ENCODE measurements at places on chromosomes 6 and 20. TPM values are rescaled to one million over a fixed set of nuclear protein-coding genes. Genes with fewer than 3 reads are reported as not detected.

DNA sequence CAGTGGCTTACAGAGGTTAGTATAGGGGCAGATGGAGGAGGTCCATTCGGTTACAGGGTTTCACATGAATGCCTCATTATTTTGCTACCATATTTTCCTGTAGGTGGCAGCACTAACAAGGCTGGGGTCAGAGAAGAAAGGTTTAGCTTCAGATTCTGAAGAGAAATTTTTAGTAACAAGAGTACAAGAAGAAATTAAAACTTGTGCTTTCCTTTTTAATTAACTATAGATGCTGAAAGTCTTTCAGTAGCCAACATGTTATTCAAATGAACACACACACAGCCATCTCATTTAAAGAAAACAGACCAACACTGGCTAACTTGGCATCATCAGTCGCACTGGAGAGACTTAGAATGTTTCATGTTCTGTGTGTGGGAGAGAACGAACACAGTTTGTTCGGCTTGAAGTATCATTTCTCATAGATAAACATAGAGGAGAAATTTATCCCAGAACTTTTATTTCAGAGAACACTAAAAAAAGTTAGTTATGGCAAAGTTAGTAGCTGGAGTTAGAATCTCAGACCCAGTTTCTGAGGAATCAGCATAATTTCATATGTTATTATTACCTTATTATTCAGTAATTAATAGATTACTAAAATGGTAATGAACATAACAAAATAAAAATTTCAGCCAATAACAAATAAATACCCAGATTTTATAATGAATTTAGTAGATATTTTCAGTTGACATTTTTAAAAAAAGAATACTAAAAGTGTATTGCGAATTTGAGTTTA is 314.0 kb upstream of the RSPO3 start:
- no peak for ATAC-seq

FOXP4 gene
- 18.5 TPM for total RNA-seq

DNA sequence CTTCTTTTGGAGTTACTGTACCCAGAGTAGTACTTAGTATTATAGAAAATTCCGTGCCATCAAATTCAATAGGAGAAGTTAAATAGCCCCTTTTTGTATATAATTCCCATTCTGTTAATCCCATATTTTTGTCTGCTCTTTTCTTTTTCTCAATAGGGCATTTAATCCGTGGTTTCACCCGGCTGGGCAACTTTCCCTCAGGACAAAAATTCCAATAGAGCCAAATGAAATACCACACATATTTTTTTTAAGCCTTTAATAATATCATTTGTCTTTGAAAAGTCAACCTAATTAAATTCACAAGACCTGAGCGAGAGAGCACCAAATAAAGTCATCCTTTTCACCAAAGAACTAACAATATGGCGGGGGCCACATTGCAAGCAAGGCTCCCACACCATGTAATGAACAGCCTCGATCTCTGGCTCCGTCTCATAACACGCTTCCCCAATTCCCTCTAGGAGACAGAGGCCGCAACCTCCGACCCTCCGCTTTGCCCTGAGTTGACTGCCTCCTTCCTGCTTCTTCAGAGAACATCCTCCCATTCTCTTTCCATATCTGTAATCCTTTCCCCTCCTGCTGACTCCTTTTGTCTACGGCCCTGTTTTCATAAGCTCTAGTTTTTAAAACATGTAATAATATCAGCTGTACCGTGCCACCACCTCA is 13.6 kb downstream of the NHSL1 start:
- ATAC-seq, result peak; percentile 5

HLA-DRA gene
- total RNA-seq, result 23.9 TPM

LATS1 gene
- 14.5 TPM for total RNA-seq

TREML2 gene
- not detected for total RNA-seq

DNA sequence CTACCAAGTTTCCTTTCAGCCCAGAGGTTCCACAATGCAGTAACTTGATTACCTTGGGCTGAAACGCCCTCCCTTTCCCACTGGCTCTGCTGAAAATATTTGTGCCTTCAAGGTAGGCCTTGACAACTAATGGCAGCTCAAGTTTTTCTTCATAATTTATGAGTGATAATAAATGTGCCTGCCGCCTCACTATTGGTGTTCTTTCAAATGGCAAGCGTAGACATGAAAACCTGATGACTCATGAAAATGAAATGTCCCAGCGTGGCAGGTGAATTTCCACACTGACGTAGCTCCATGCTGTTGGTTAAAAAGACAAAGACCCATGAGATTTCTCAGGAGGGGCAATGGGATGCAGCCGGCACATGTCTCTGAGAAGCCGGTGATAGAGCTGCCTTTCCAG is 107.2 kb upstream of the GGTLC1 start:
- ATAC-seq, result no peak

SLC17A3 gene
- not detected for total RNA-seq

DNA sequence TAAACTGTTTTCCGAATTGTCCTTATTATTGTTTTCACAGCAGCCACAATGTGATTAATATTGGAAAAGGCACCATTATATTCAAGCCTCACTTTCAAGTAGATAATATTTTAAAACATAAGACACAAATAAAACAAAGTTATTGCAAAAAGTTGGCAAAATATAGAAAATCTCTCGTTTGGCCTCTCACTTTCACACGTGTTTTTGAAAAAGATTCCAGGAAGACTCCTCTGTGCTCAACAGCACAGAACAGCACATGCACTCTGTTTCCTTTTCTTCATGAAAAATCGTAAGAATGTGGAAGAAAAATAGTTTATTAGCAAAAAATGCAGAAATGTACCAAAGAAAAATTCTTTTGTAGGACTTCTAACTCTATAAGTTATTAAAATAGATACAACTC is 46.7 kb downstream of the PRKN start:
- no peak for ATAC-seq

RIMS1 gene
- 35.0 TPM for total RNA-seq

DNA sequence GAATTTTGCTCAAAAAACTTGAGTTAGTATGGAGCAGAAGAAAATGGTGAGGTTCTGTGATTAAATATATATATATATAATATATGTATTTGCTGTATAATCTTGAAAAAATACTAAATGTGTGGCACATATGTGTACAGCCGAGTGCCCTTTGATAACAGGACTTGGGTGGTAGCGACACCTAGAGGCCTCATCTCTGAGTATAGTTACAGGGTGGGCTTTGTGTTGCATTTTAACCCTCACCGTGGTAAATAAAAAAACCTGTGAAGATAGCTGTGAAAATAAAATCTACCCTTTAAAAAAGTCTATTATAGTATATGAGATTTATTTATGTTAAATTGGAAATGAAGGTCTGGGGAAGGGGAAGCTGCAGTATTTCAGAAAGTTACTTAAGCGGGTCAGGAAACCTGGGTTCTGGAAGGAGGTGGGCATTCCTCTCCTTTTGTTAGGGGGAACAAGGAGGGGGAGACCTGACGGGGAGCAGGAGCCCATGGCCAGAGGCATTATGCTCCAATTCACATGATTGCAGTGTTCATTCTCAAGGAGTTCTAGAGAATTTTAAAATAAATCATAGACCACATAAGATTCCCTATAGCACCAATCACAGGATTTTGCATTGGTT is 82.7 kb downstream of the SH3BGRL2 start:
- peak; percentile 74 for ATAC-seq

KCNB1 gene
- 2.3 TPM for total RNA-seq

TRIM15 gene
- total RNA-seq, result not detected

- ATAC-seq, result no peak
Measured at GRCh38 chr20:25750765-25751696, 54.4 kb upstream of the ZNF337 start.

GRCh38 chr20:63177785-63178445 is 38.0 kb downstream of the YTHDF1 start:
- ATAC-seq, result no peak

DNA sequence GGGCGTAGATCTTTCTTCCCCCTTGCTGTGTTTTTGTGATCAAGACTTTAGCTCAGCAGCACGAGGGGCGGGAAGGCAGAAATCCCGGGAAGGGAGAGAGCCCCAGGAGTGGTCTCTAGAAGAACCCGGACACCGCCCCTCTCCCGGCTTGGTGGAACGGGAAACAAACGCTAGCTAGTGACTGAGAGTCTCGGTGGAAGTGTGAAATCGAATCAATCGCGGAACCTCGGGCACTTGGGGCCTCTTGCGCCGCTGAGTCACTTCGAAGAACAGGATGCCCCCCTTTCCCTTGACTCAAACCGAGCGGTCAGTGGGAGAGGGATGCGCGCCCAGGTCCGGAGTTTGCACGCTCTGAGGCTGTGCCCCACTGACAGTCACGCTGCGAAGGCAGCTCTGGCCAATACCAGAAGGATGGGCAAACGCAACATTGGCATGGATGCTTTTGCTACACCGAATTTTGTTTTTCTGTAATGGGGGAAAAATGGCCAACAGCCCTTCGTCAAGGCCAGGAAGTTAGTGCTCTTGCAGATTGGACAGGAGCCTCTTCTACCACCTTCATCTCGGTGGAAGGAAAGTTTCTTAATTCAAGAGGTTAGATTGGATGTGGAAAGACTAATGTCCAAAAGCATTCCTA is 1.6 kb upstream of the OLIG3 start:
- no peak for ATAC-seq

DNA sequence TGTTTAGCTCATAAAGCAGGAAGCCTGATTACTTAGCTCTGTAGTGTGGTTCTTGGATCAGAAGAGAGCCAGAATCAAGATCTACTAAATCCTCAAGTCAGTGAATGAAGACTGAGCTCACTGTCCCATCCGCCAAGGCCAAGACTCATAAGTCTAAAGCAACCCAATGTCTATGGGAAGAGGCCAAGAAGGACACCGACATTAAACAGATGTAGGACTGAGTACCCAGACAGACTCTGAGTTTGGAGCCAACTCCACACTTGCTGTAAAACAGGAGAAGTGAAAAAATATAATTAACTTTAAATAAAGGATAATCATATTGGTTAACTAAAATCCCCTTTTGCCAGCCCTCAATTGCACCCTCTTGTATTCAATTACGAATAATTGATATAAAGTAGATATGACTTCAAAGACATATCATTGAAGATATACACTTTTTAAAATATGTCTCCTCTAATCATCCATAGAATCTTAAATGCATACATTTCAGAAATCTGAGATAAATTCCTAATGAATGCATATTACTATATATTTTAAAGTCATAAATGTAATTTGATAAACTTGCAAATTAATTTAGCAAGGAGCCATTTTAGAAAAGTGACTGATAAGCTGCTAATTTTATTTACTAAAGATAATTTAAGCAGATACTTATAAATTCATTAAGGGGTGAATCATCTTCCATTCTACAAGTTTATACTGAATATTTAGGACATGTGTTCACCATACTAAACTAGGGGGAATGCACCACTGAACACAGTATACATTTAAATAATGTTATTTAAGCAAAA is 617.0 kb upstream of the ARID1B start:
- ATAC-seq, result no peak

GABRR1 gene
- 0.15 TPM for total RNA-seq

GRCh38 chr6:168664956-168665355 is 224.0 kb downstream of the SMOC2 start:
- ATAC-seq, result no peak

C6orf141 gene
- total RNA-seq, result not detected

GRCh38 chr6:35943390-35943789 is 22.5 kb upstream of the SRPK1 start:
- no peak for ATAC-seq

DNA sequence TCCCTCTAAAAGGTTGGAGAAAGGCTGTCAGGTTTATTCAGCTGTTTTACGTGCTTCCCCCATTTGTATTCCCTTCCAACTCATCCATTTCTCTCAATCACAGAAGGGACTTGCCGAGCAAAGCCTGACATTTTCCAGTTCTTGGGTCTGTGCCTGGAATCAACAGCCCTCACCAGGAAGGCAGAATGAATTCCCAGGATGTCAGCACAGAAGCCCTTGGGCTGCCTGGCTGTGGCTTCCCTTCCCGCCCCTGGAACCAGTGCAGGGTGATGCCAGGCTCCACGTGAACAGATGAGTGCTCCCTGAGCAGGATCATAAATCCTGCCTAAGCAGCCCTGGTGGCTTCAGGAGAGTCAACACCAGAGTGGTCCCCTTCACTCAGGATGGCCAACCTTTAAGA is 86.1 kb upstream of the CD83 start:
- no peak for ATAC-seq

DNA sequence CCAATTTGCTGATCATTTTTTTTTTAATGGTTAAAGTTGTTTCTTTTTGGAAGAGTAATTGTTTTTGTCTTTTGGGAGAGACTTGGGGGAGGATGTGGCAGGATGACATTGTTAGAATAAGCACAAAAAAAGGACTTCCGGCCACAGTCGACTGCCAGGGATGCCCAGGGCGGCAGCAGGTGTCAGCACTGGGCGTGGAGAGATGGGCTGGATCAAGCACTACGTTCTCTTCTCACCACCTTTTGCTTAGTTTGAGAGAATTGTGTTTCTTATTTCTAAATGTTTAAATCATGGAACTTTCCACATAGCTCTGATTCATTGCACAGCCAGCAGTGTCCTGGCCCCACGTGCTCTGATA is 104.6 kb upstream of the FRMD1 start:
- ATAC-seq, result no peak

DNA sequence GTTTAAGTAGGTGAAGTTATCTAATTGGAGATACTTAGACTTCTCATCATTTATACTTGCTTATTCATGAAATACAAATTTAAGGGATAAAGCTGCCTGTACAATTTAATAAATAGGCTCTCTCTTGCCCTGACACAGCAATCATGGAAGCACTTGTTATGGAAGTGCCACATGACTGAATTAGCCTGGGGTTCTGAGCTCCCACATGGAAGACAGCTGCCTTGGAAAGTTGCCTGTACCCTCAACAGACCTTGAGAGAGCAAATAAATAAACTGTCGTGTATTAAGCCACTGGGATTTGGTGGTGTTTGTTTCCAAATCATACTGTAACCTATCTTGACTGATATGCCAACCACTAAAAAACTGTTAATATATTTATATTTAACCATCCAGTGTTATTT is 87.0 kb upstream of the RSPO3 start:
- ATAC-seq, result no peak

- no peak for ATAC-seq
Measured at GRCh38 chr6:84853901-84854300, 89.5 kb upstream of the TBX18 start.

DNA sequence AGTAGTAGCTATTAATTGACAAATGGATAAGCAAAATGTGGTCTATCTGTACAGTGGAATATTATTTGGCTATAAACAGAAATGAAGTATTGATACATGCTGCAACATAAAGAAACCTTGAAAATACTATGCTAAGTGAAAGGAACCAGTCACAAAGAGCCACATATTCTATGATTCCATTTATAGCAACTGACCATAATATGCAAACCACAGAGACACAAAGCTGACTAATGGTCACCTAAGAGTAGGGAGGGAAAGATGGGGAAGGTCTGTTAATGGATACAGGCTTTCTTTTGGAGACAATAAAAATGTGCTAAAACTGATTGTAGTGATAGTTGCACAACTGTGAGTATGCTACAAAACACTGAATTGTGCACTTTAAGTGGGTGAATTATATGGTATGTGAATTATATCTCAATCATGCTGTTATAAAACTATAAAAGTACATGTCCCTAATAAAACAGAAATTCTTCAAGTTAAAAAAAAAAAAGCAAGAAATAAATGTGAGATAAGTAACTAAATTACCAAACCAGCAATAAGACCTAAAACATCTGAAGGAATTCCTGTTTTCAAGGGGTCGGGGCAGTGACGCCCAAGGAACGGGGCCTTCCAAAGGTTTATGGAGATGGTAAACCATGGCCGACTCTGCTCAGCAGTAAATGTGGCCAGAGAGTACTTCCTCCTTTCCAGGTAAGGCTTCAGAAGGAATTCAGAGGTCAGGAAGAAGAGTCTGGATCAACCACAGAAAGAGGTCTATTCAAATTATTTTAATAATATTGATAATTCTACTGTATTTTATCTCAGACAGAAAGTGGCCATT is 75.4 kb downstream of the ARHGAP18 start:
- ATAC-seq, result no peak

- ATAC-seq, result no peak
Measured at GRCh38 chr6:31299947-31300346, 28.1 kb upstream of the HLA-C start.

GPX5 gene
- total RNA-seq, result 0.93 TPM

EPM2A gene
- total RNA-seq, result 25.0 TPM
